Cardiac muscle cell (in vitro differentiated cells and primary cell): ENCODE measurements at places on chromosomes 1 and 21. TPM values are rescaled to one million over a fixed set of nuclear protein-coding genes. Genes with fewer than 3 reads are reported as not detected.

The ECM1 gene
- 0.78 and 1.9 TPM in 2 replicates for total RNA-seq

The CLIC6 gene
- total RNA-seq: not detected in 2 replicates

The UBE2U gene
- total RNA-seq: 0.11 TPM in 1 of 2 replicates, not detected in the other

The SLAMF9 gene
- total RNA-seq: not detected in 2 replicates

The KLF17 gene
- total RNA-seq: not detected in 2 replicates

The COL11A1 gene
- total RNA-seq: 41.0 and 56.7 TPM in 2 replicates

The CYB5RL gene
- 5.0 and 6.4 TPM in 2 replicates for total RNA-seq

The TGFBR3 gene
- 5.8 and 11.8 TPM in 2 replicates for total RNA-seq

DNA sequence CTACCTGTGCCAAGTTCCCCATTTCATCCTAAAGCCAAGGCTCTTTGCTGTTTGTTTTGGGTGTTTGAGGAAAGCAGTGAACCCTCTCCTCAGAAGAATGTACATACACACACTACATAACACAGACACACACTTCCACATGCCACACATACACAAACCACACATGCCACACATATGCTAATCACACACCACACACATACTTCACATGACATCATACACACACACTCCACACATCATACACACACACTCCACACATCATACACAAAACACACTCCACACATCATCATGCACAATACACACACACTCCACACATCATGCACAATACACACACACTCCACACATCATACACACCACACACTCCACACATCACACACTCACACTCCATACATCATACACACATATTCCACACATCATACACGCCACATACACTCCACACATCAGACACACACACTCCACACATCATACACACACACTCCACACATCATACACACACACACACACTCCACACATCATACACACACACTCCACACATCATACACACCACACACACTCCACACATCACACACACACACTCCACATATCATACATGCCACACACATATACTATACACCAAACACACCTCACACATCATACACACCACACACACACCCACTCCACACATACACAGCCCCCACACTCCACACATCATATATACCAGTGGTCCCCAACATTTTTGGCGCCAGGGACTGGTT is 22.7 kb upstream of the ZNF436 start:
- H3K27me3 ChIP-seq: no peaks in the 10 kb centered on the region
- H3K36me3 ChIP-seq: peaks cover 5% of the 10 kb centered on the region
- no peak overlapping the region for H3K27ac ChIP-seq
- DNase-seq: no peak
- no peak overlapping the region for H3K4me3 ChIP-seq
- peaks cover 29% of the 10 kb centered on the region for H3K4me1 ChIP-seq

GRCh38 chr1:16125088-16125470 is 30.8 kb downstream of the EPHA2 start:
- no peak overlapping the region for H3K27ac ChIP-seq
- no peaks in the 10 kb centered on the region for H3K27me3 ChIP-seq
- H3K4me3 ChIP-seq: no peak overlapping the region
- H3K4me1 ChIP-seq: no peaks in the 10 kb centered on the region
- no peak for DNase-seq

DNA sequence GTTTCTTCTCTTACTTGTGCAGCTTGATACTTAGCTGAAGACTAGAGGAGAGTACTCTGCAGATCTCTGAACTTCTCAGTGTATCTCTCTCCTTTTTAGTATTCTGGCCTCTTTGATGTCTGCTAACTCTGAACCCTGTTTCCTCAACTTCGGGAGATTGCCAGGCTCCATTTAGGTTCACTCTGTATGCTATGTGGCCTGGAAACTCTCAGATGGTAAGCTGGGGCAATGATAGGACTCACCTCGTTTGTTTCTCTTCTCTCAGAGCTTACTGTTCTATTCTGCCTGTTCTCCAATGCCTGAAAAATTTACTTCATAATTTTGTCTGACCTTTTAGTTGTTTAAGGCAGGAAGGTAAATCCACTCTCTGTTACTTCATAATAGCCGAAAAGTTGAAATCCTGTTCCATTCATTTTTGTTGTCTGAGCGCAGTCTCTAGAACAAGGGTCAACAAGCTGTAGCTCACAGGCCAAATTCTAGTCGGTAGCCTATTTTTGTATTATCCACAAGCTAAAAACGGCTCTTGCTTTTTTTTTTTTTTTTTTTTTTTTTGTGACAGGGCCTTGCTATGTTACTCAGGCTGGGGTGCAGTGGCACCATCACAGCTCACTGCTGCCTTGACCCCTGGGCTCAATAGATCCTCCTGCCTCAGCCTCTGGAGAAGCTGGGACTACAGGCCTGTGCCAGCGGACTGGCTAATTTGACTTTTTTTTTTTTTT is 33.3 kb downstream of the ZMYM4 start:
- H3K4me1 ChIP-seq: peaks cover 10% of the 10 kb centered on the region
- peaks cover 4% of the 10 kb centered on the region for H3K36me3 ChIP-seq
- DNase-seq: no peak
- no peak overlapping the region for H3K4me3 ChIP-seq

- H3K27ac ChIP-seq: peak overlapping the region; percentile 88
- peaks cover 38% of the 10 kb centered on the region for H3K4me1 ChIP-seq
- H3K27me3 ChIP-seq: no peaks in the 10 kb centered on the region
- DNase-seq: no peak
- H3K4me3 ChIP-seq: peak overlapping the region; percentile 83
Observed at GRCh38 chr1:156767879-156768604, 707 bp downstream of the PRCC start.

- no peaks in the 10 kb centered on the region for H3K4me1 ChIP-seq
- no peaks in the 10 kb centered on the region for H3K36me3 ChIP-seq
- no peak overlapping the region for H3K4me3 ChIP-seq
- no peak for DNase-seq
Observed at GRCh38 chr1:7045897-7046296, 260.6 kb downstream of the CAMTA1 start.

DNA sequence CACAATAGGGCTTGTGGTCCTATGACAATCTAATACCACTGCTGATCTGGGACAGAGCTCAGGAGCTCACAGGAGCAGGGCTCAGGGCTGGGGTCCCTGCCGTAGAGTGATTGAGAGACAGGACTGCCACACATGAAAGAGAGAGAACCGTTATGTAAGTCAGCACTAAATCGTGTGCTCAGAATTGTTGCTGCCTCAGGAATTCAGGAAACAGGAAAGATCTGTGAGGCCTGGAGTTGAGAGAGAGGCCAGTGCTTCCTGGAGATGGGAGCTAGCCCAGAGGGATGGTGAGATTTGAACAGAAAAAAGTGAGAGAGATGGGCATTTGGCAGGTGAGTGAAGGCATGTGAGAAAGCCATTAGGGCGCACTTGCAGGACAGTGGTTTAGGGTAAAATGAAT is 17.5 kb upstream of the ACBD6 start:
- no peaks in the 10 kb centered on the region for H3K36me3 ChIP-seq
- H3K27me3 ChIP-seq: no peaks in the 10 kb centered on the region
- peaks cover 17% of the 10 kb centered on the region for H3K4me1 ChIP-seq
- no peak overlapping the region for H3K27ac ChIP-seq
- DNase-seq: no peak
